ENCODE measurements at places on chromosomes 16 and 17.

GRCh38 chr16:16164243-16164642 is 59.1 kb downstream of the ABCC6 start:
- no peak for DNase-seq

DNA sequence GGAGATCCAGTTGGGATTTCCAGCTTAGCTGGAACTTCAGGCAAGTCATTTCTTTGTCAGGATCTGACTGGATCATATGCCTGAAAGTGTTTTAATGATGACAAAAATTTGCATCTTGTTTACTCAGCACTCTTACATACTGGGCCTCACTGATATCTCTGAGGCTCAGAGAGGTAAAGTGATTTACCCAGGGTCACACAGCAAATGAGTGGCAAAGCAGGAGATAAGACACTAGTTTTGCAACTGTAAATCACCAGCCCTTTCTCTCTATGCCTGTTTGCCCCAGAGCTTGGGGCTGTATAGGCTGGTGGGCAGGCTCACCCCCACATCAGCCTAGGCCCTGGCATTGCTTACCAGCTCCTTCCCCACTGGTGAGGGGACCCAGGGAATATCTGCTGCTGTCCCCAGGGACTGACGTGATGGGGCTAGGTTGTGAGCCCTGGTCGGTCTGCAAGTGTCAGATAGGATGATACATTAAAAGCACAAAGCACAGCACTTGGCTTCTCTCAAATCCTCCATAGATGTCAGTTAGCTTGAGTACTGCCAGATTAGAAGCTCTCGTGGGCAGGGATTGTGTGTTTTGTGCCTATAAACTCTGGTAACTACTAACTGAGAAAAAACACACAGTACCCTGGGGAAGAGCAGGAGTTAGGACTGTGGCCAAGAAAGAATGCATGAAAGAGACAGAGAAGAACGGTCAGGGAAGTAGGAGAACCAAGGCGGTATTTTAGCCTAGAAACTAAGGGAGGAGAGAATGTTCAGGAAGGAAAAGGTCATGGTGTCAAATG is 165.4 kb downstream of the COPRS start:
- DNase-seq: no peak

GRCh38 chr16:75909746-75910145 is 183.5 kb upstream of the CPHXL start:
- DNase-seq: no peak

DNA sequence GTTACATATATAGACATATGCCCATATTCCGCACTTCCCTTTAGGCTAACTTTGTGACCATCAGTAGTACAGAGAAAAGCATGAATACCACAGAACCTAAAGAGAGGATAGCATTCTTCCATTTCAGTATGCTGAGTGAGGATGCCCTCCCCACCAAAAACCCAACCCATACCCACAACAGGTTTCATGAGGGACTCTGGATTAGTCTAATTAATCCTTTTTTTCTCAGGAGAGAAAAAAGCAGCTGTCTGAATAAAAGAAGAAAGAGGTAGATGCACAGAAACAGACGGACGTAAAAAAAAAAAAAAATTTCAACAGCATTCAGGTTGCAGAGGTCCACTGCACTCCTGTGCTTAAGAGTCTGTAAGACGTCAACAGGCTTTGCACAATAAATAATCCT is 6.7 kb downstream of the MMD start:
- DNase-seq: no peak

DNA sequence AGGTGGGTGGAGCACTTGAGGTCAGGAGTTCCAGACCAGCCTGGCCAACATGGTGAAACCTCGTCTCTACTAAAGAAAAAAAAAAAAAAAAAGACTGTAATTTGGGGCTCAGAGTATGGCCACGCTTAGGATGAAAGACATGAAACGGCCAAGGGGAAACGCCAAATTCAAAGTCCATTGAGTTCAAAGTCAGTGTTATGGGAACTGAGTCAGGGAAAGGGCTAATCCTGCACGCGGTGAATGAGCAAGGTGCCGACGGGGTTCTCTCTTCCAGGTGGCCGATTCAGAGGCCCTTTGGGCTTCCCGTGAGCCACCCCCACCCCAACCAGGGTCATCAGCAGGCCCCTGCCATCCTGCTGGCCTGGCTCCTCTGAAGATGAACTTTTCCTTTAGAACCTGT is 7.5 kb upstream of the OSGIN1 start:
- DNase-seq: no peak

DNA sequence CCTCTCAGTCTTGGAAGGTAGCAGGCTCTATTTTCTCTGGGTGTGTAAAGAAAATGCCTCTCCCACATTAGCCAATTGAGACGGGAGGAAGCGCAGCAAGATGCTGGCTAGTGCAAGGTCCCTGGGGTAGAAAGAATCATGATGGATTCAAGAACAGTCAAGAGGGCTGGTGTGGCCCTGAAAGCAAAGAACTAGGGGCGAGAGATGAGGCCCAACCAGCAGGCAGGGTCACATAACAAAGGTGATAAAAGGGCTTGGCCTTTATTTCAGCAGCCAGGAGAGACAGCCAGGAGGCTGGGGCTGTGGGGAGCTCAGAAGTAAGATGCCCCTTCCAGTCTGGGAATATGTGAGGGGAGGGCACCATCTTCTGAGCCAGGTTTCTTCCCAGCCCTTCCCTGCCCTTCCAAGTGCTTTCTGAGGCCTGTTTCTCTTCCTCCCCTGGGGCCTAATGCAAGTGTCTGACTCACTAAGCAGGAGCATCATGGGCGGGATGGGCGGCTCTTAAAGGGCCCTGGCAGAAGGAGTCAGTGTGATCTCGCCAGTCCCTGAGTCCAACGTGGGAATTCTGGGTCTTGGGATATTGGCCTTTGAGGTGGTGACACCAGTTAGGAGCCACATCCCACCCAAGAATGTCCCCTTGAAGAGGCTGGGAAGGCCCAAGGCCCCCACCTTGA is 3.9 kb upstream of the NLRC5 start:
- DNase-seq: no peak

GRCh38 chr16:272633-273546 is 2.9 kb downstream of the RGS11 start:
- no peak for DNase-seq

DNA sequence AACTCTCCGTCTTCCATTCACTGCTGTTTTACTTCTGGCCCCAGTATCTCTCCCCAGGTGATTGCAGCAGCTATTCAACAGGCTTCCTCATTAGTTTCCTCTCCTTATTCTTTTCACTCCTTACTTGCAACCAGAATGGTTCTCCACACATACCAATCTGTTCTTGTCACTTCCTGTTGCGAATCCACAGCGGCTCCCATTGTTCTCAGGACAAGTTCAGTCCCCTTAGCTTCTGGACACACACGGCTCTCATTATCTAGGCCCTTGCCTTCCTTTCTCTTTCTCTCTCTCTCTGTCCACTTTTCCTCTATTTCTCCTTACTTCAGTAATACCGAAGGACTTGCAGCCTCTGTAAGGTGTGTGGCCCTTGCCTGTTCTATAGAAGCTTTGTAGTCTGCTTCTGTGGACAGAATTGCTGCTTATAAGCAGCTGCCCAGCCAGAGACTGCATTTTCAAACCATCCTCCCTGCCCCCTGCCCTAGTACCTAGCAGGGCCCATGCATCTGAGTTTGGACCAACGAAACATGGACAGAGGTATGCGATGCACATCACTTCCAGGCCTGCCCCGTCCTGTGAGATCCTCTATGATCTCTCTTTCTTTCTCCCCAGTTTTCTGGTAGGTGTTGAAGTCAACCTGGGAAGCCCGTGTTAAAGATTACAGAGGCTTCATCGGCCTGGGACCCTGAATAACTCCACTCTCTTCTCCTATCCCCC is 45.7 kb downstream of the VAT1L start:
- no peak for DNase-seq

GRCh38 chr17:8020776-8021564 is 17.9 kb upstream of the ALOX15B start:
- no peak for DNase-seq

DNA sequence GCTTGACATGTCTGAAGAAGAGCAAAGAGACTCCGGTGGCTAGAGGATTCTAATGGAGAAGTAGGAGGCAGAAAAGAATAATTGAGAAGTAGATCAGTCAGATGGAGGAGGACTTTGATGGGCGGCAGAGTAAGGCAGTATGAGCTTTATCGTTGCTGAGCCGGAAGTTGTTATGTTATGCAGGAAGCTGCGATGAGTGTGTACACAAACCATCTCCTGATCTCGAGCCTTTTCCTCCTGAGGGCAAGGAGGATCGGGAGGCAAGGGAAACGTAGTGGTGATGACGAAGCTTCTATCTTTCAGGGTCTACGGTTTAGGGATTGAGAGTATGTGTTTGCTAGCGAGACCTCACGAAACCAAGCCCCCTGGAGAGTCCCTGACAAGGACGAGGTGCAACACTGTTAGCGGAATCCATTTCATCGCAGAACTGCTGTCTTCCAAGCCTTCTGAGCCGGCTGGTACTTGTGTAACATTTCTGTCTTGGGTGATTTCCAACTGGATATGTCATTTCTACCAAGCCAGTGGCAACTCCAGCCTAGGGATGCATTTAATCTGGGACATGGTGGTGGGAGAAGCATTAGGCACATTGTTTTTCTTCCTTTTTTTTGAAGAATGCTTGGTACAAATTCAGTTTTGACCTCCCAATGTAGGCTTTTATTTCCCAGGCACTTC is 45.5 kb downstream of the RBFOX1 start:
- DNase-seq: no peak

DNA sequence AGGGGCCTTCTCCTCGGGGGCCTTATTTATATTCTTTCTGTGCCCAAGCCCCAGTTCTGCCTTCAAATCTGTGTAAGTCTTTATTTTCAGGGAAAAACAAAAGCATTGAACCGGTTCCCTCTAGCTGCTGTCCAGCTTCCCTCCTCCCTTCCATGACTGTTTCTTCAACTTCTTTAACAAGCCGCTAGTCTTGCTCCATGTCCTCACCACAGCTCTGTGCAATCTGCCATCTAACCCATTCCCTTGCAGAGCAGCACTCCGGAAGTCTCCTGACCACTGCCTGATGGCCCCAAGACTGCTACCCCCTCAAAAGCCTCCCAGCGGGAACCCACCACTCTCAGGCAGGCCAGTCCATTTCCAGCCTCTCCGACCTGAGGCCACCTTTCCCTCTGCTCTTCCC is 16.9 kb downstream of the EMC8 start:
- no peak for DNase-seq

DNA sequence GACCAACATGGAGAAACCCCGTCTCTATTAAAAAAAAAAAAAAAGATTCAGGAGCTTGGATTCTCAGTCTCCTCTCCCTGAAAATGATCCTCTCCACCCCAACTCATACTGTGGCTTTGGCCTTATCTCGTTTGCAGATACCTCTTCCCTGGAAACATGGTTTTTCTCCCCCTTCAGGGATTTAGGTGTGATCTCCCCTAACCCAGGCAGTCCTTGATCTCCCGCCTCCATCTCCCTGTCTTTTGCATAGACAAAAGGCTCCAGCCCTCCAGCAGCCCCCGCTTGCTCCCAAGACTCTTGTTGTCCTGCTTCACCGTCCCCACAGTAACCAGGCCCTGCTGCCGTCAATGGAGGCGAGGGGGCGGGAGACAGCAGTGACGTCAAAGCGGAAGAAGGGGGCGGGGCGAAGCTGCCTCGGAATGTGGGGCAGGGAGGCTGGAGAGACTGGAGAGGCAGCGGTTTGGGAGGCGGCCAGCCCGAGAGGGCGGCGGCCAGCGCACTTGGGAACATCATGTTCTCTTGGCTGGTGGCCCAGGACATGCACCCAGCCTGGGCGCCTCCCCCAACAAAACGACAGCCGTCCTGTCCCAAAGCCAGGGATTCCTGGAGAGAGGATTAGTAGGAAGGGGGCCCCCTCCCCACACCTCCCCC is 1.9 kb upstream of the PER1 start:
- DNase-seq: peak; percentile 90

DNA sequence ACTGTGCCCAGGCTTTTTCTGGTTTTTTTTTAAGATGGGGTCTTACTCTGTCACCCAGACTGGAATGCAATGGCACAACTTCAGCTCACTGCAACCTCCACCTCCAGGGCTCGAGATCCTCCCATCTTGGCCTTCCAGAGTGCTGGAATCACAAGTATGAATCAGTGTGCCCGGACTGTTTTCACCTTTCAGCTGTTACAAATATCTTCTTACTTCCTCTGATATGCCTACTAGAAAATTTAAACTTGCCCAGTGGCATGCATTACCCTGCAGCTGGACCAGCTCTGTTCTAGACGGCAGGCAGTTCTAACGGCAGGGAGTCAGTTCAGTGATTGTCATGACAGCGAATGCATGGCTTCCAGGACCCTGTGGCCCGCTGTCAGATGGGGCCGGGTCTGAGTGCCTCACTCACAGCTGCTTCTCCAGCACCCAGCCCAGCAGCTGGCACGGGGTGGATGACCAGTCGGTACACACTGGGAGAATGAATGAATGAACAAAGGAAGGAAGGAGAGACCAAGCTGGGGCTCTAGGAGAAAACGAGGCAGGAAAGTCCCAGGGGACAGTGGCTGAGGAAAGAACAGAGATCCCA is 28.0 kb upstream of the LITAF start:
- DNase-seq: no peak

DNA sequence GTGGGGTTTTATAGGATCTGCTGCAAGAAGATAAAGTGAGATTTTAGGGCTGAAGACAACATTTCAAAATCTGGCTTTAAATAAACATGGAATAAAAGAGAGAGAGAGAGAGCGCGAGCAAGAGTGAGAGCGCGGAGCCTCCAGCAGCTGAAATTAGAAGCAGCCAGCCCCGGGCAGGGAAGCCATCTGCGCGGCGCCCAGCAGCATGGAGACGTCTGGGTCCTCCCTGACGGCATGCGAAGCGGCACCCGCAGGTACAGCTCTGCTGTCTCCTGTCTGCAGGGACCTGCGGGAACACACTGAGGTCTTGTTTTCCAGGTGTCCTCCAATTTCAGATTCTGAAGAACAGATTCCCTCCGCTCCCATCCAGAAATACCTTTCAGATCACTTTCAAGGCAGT is 7.9 kb upstream of the BAIAP2 start:
- no peak for DNase-seq

GRCh38 chr16:82580298-82580890 is 46.4 kb upstream of the CDH13 start:
- DNase-seq: no peak

DNA sequence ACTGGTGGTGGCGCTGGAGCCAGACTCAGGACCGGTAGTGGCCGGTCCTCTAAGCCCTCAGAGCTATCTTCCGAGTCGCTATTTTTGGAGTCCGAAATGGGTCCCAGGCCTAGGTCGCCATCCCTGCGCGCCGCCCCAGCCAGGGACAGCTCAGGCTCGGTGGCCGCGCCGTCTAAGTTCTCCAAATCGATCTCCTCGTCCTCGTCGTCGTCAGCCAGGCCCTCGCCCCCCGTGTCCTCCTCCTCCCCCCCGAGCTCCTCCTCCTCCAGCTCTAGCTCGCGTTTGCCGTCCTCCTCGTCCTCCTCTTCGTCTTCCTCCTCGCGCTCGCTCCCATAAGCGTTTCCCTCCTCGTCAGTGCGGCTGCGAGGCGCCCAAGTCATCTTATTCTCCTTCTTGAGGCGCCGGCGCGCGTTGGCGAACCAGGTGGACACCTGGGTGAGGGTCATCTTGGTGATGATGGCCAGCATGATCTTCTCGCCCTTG is 1.6 kb downstream of the IRX3 start:
- DNase-seq: no peak

Data from B cell (primary cell).